Esophagus squamous epithelium (tissue), 5 donors: ENCODE measurements at places on chromosomes 5 and 9.

DNA sequence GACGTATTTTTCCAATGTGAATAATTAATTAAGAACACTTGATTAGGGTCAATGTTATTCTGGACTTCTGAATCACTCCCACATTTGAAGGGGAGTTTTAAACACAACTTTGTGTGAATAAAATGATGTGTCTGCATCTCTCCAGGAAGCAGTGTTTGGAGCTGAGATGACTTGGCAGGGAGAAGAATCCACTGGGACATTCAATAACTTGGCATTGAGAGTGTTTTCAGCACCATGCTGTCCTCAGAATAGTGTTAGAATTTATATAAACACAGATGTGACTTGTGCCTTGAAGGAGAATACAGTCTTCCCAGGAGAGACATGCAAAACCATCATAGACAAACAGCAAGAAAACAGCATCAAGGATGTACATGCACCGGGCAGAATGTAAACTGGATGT, 32.7 kb upstream of the KCNMB1 start:
- no peak for DNase-seq

- DNase-seq: no peak
These were observed 13.0 kb downstream of the ERAP1 start for GRCh38 chr5:96794757-96795156.

DNA sequence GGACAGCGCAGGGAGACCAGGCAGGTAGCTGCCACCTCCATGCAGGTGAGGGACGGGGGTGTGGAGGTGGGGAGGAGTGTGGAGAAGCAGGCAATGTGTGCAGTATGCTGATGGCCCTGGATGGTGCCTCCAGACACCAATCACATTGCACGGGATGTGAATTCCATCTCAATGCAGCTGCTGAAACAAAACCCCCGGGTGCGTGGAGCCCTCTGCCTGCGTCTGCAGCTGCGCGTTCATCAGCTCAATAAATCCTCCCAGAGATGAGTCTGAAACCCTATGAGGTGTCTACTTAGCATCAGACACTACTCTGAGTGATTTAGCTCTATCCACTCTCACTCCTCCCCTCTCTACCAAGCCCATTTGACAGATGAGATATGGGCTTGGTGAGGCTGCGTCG, 10.3 kb downstream of the SOHLH1 start:
- no peak for DNase-seq

- no peak for DNase-seq
These were observed 671 bp downstream of the RGS14 start for GRCh38 chr5:177358370-177358819.

GRCh38 chr9:34446951-34447350, 11.4 kb downstream of the FAM219A start:
- no peak for DNase-seq

- no peak for DNase-seq
These were observed 415.6 kb downstream of the GADD45G start for GRCh38 chr9:90020276-90020871.

- no peak for DNase-seq
These were observed 108.3 kb upstream of the FCN2 start for GRCh38 chr9:134772331-134772730.

GRCh38 chr9:90821697-90822096, 20.1 kb downstream of the SYK start:
- no peak for DNase-seq

DNA sequence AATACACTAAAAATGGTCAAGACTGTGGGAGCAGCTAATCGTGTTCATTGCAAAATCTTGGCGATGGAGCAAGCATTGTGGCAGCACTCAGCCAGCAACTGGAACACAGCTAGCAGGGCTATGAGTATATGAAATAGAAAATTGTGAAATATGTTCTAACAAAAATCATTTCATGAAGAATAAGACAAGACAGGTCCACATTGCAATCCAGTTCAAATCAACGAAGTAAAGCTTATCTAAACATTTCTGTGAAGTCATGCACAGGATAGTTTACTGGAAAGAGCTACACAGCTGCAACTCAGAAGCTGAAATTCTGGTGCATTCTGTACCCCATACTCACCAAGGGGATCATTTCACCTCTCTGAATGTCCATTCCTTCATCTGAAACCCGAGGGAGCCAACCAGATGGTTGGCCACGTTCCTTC, 5.3 kb upstream of the NFIL3 start:
- DNase-seq: no peak
